ENCODE measurements at places on chromosomes 5 and 9.

DNA sequence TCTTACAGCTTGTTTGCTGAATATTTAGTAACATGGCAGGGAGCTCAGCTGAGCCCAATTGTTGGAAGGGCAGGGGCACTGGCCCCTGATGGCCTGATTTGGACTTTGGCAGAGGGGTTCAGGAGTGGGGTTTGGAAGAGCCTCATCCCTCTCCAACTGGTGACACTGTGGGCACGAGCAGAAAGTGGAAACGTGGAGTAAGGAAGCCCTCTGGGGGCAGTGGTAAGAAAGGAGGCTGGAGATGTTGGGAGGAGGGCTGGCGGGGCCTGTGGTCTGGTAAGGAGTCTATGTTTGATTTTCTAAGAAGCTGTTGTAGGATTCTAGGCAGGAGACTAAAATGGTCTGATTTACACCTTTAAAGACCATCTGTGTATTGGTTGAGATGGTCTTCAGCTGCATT lies 208.9 kb downstream of the HSPA4 start:
- no peak for DNase-seq

DNA sequence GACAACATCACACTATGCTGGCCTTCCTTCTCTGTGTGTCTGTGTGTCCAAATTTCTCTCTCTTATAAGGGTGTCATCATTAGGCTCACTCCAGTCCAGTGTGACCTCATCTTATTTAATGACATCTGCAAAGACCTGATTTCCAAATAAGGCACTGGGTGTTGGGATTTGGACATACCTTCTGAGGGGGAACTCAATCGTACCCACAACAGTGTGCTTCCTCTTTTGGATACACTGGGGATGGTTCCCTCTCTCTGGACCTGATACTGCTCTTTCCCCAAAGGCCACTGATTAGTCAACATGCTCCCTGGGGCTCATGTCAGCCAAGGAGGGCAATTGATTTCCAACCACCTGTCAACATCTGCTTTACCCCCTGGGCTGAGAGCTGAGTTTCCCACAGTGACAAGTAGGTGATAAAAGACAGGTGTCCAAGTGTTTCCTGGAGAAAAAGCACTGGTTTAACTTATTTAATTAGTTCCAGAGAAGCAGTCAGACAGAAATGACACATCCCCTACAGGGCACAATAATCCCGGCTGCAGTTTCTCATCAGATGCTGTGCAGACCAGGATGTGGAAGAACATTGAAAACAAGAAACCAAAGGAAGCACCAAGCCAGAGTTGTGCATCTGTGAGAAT lies 17.8 kb upstream of the CEP72 start:
- no peak for DNase-seq

DNA sequence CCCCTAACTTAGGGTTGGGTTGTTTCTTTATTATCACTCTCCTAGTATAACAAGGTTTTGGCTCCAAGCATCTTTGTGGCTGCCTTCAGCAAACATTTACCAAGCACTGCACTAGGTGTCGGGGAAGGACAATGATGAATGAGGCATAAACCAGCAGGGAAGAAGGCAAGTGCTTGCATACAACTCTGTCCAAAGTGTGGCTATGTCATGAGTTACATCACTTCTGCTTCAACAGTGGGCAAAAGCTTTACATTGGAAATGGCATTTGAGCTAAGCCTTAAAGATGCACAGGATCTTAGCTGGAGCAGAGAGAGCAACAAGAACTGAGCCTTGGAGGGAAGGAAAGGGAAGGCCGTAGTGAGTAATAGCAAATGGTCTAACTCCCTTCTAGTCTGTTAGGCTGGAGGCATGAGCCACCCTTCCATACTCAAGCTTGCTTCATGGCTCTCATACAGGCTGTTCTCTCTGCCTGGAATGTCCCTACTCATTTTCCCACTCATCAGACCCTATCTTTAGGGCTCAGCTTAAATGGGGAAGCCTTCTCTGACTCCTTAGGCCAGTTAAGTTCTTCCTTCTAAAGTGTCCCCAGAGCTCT lies 121.8 kb downstream of the SEMA6A start:
- no peak for DNase-seq

- DNase-seq: no peak
These were observed 975 bp downstream of the OCLN start for GRCh38 chr5:69493396-69494133.

DNA sequence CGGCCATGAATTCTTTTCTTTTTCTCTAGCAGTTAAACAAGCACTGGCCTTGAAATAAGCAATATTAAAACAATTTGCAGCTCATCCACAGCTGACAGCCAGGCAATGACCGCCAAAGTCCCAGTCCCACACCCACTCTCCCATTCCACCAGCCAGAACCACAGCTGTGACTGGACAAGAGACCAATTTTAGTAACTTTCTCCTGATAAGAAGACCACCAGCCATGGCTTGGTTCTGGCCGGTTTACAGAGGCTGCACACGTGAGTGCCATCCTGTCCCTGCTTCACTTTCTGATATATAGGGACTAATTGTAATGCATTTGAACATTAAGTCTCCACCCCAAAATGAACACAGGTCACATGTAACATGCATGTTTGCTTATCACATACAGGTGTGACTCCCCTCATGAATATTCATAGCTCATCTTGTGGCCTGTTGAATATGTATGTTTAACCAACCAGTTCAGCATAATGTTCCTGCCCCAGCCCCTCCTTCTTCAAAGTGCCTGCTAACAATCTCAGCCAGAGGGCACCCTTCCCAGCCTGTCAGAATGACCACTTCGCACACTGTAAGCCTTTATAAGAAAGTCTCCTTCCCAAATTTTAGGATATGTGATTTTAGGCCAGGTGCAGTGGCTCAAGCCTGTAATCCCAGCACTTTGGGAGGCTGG lies 23.9 kb upstream of the FANCC start:
- DNase-seq: no peak

- DNase-seq: no peak
These were observed 39.4 kb upstream of the STARD4 start for GRCh38 chr5:111551569-111552275.

DNA sequence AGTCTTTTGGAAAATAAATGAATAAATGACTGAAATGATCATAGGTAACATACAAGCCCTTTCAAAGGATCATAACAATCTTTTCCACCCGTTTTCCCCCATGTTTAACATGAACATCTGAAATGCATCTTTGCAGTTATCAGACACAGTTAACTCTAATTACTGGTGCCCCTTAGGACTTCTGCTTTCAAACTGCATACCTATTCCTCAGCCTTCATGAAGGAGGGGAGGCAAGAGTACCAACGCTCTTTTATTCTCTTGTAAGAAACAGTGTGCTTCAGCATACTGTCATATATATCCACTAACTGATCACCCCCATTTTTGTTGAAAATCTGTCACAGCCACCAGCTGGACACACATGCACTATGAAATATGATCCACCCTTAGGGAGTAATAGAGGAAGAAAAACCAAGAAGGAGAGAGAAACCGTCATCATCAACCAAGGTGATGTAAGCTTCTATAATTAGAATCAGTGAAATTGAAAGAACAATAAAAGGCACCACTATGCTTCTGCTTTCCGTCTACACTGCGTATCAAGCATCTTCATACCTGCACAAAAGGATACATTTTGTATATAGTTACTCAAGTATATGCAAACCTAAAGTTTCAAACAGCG lies 98.7 kb downstream of the RAPGEF6 start:
- peak; percentile 68 for DNase-seq

DNA sequence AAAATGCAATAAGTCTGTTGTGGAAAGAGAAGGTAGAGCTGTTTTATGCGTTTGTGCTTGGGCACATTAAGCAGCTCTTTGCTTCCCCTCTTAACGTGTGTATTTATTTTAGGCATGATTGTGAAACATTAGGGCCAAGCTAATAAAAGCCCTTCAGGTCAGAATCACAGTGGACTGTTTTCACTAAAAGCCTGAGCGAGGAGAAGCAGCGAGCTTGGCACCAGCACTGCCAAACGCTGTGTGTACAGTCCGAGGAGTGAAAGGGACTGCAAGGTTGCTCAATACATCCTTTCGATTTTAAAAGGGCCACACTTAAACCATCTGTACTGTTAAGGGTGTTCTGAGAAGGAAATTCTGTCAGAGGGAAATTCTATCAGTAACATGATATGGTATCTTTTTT lies 107.2 kb upstream of the CKMT2 start:
- DNase-seq: no peak

- no peak for DNase-seq
These were observed at the start of gene RASGRF2 for GRCh38 chr5:80959768-80960442. TSS of gene RASGRF2 (plus strand) at chr5:80960363. CDS start at chr5:80960739, 376 bp downstream.

- no peak for DNase-seq
These were observed 12.2 kb downstream of the NOL6 start for GRCh38 chr9:33461492-33461891.

GRCh38 chr9:85528607-85529006 lies 213.1 kb downstream of the AGTPBP1 start:
- DNase-seq: no peak

- no peak for DNase-seq
These were observed 41.7 kb downstream of the ITGA2 start for GRCh38 chr5:53030893-53031292.

DNA sequence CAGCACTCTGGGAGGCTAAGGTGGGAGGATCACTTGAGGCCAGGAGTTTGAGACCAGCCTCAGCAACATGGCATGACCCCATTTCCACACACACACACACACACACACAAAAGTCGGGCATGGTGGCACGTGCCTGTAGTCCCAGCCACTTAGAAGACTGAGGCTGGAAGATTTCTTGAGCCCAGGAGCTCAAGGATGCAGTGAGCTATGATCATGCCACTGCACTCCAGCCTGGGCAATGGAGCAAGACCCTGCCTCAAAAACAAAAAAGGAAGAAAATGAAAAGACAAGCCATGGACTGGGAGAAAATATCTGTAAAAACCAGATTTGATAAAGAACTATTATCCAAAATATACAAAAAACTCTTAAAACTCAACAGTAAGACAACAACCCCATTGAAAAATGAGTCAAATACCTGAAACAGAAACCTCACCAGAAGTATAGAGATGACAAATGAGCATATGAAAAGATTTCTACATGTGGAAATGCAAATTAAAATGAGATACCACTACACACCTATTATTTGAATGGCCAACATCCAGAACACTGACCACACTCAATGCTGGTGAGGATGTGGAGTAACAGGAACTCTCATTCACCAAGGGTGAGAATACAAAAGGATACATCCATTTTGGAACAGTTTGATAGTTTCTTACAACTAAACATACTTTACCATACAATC lies 24.7 kb downstream of the DNAJA1 start:
- no peak for DNase-seq

DNA sequence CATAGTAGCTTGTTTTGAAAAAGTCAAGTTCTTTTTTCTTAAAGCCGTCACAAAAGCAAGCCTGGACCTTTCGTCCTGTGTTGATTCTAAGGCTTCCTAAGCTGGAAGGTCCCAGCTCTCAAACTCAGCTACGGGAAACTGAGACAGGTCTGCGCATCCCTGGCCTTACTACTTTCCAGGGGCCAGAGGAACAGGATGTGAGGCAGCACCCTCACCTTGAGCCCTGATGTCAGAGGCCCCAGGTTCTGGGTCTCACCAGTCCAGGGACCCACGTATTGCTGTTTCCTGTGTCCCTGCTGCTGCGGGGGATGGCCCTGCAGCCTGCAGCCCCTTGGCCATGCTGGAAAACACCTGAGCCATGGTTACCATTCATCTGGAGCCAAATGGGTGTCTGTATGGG lies 123.9 kb downstream of the COL23A1 start:
- no peak for DNase-seq

GRCh38 chr5:113217619-113218184 lies 217.1 kb downstream of the TSSK1B start:
- DNase-seq: no peak

DNA sequence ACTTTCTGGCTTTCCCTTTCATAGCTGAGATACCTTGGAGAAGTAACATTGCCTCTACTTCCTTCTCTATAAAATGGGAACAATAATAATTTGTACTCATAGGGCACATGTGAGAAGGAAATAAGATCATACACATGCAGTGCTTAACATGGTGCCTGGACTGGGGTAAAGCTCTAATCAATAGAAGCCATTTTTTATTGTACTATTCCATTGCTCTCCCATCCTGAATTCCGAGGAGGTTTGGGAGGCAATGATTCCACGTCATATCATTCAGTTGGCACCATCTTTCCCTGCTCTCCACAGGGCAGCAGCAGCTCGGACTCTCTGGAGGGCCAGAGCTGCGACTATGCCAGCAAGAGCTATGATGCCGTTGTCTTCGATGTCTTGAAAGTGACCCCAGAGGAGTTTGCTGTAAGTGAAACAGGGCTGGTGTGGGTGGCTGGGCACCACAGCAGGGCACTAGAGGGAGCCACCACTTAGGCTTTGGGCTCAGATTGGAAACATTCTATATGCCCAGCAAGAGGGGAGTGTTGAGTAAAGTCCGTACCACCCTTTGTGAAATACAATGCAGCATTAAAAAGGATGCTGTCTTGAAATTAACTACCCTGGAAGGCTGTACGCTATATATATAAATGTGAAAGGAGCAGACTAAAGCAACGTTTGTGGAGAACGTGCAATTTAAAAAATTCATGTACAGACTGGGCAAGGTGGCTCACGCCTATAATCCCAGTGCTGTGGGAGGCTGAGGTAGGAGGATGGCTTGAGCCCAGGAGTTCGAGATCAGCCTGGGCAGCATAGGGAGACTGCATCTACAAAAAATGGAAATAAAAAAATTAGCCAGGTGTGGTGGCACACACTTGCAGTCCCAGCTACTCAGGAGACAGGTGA lies 51.2 kb downstream of the RALGPS1 start:
- no peak for DNase-seq

- DNase-seq: no peak
These were observed 27.5 kb downstream of the IRF1 start for GRCh38 chr5:132462856-132463745.

DNA sequence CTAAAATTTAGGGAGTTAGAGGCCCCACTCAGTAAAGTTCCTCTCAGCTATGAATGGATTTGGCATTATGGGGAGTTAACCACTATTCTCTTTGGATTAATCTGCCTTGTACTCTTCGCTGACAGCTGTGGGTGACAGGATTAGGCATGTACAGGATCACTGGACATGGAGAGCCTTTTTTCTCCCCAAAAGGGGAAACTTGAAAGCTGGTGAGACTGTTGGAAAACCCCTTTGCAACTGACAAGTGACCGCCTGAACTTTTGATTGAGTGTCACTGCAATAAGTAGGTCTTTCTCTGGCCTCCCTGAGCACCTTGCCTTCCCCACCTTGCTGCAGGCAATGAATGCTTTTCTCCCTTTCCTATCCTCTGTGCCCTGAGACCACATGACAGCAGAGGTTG lies 68.3 kb downstream of the ERP44 start:
- DNase-seq: no peak

GRCh38 chr9:136576269-136576626 lies 30.4 kb upstream of the NOTCH1 start:
- no peak for DNase-seq

- DNase-seq: no peak
These were observed 14.3 kb upstream of the MGAT1 start for GRCh38 chr5:180816608-180817534.
